ENCODE measurements at places on chromosomes 3 and 15.

DNA sequence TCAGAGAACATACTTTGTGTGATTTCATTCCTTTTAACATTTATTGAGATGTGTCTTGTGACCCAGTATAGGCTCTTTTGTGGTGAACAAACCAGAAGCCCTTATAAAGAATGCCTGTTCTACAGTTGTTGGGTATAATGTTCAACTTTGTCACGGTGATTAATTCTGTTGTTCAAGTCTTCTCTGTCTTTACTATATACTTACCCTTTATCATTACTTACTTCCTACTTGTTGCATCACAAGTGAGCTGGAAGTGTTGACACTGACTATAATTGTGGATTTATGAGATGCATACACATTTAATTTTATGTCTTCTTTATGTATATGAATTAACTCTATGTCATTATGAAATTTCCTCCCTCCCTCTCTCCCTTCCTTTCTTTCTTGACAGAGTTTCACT is 59.7 kb upstream of the TBL1XR1 start:
- DNase-seq, result no peak

- no peak for DNase-seq
Measured at GRCh38 chr15:69685512-69686452, 233.2 kb downstream of the RPLP1 start.

GRCh38 chr3:192409838-192410683 is 317.3 kb downstream of the FGF12 start:
- DNase-seq, result no peak

DNA sequence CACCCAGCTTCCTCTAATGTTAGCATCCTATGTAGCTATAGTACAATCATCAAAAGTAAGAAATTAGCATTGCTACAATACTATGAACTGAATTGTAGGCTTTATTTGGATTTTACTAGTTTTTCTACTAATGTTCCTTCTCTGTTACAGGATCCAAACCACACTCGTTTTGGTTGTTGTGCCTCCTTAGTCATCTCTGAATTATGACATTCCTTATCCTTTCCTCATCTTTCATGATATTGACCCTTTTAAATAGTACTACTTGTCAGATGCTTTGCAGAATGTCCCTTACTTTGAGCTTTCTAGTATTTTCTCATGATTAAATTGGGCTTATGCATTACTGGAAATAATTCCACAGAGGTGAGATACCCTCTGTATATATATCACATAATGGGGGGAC is 265.4 kb downstream of the VPS13C start:
- no peak for DNase-seq

DNA sequence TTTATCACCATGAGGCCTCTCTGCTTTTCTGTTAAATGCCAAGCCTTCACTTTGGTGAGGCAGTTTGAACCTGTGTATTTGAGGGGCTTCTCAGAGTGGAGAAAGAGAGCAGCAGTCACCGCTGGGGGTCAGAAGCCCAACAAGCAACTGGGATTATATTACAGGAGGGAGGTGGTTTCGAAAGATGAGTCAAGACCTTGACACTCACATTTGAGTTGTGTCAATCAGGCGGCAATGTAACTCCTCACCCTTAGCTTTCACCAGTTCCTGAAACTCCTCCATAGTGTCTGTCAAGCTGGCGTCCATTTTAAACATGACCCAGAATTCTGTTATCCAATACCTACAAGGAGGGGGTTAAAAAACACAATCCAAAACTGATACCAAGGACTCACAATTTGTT is 46.5 kb downstream of the RASGRP1 start:
- no peak for DNase-seq

- no peak for DNase-seq
Measured at GRCh38 chr3:53071882-53072431, 26.1 kb upstream of the SFMBT1 start.

DNA sequence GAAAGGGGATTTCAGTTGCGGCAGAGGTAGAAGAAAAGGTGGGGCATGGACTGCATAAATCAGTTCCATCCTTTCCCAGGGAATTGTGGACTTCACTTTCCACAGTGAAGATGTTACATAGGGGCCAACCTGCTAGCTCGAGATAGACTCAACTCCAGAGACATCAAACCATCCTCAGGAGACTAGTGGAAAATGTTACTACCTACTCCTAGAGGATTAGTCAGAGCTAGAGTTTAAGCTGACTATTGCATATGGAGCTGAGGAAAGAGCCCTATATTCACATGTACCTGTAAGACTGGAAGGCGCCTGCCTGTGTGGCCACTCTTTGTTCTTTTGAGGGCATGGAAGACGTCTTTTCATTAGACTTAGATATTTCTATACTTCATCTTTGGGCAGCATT is 69.2 kb downstream of the KLHL25 start:
- no peak for DNase-seq

DNA sequence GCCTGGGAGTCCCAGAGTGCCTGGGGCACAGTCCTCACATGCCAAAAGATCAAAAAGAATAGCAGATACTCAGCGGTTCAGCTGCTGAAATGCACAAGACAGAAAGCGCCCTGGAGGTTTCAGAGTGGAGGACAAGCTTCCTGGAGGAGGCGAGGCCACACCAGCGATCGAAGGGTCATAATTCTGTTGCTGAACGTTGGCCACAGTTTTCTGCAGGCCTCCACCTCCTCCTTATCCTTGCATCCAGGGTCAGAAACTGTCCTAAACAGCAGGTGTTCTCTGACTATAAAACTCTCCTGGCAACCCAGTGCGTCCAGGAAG is 220.3 kb upstream of the LINGO1 start:
- no peak for DNase-seq

- no peak for DNase-seq
Measured at GRCh38 chr3:12197475-12197874, 38.8 kb upstream of the TIMP4 start.

- no peak for DNase-seq
Measured at GRCh38 chr15:37794947-37795346, 139.5 kb upstream of the TMCO5A start.

DNA sequence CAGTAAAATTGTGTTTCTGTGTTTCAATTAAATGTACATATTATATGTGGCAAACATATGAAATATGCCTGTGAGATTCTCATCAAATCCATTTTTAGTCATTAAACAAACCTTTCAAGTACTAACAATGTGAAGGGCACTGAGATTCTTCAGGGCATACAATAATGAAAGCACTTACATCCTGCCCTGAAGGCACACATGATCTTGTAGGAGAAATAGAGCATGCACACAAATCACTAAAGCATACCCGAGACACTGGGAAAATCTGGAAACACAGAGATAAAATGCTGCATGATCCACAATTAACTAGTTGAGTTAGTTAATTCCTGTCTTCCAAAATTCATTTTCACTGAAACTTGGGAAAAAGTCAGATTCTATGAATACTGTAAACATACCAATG is 810.5 kb upstream of the NECTIN3 start:
- no peak for DNase-seq

- DNase-seq, result no peak
Measured at GRCh38 chr15:72182673-72183072, 14.9 kb downstream of the GRAMD2A start.

All from nucleus accumbens (tissue), 56 donors.